ENCODE measurements at places on chromosomes 6 and 20. TPM values are rescaled to one million over a fixed set of nuclear protein-coding genes. Genes with fewer than 3 reads are reported as not detected.

The BPIFB1 gene
- total RNA-seq: 0.20 TPM

The ZNF311 gene
- total RNA-seq: 1.1 TPM

The UFL1 gene
- 21.5 TPM for total RNA-seq

The SESN1 gene
- total RNA-seq: 20.7 TPM

The HLA-DRB5 gene
- 4.8 TPM for total RNA-seq

The SLC17A1 gene
- total RNA-seq: not detected

The CD83 gene
- total RNA-seq: 2.8 TPM

- H3K27ac ChIP-seq: no peak overlapping the region
- H3K4me3 ChIP-seq: no peak overlapping the region
- no peaks in the 10 kb centered on the region for H3K27me3 ChIP-seq
- H3K36me3 ChIP-seq: no peaks in the 10 kb centered on the region
- no peak for DNase-seq
These were observed 746.8 kb downstream of the HDGFL1 start for GRCh38 chr6:23316131-23316530.

DNA sequence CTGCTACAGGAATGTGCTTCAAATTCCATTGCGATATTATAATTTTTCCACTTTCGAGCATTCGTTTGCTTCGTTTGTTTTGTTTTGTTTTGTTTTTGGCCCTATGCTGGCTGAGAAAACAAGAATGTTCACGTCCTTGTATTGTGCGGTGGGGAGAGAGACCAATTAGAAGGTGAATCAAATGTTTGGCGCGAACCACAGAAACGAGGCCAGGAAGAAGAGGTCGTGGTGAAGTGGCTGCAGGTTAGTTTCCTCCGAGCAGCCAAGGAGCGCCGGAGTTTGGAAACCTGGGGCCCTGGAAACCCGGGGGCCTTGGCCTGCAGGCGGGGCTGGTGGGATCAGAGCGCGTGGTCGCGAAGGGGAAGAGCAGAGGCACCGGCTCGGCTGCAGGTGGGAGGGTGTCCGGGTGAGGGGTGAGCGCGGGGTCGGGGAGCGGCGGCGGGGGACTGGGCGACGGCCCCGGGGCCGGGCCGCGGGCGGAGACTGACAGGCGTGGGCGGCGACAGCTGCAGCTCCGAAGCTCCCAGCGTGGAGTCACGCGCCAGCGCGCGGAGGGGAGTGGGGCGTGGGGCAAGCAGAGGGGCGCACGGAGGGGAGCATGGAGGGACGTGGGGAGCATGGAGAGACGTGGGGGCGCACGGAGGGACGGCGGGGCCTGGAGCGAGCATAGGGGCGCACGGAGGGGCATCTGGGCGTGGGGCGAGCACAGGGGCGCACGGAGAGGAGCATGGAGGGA is 141.5 kb upstream of the PDE10A start:
- peaks cover 14% of the 10 kb centered on the region for H3K27me3 ChIP-seq
- DNase-seq: no peak
- no peak overlapping the region for H3K27ac ChIP-seq
- no peaks in the 10 kb centered on the region for H3K36me3 ChIP-seq

DNA sequence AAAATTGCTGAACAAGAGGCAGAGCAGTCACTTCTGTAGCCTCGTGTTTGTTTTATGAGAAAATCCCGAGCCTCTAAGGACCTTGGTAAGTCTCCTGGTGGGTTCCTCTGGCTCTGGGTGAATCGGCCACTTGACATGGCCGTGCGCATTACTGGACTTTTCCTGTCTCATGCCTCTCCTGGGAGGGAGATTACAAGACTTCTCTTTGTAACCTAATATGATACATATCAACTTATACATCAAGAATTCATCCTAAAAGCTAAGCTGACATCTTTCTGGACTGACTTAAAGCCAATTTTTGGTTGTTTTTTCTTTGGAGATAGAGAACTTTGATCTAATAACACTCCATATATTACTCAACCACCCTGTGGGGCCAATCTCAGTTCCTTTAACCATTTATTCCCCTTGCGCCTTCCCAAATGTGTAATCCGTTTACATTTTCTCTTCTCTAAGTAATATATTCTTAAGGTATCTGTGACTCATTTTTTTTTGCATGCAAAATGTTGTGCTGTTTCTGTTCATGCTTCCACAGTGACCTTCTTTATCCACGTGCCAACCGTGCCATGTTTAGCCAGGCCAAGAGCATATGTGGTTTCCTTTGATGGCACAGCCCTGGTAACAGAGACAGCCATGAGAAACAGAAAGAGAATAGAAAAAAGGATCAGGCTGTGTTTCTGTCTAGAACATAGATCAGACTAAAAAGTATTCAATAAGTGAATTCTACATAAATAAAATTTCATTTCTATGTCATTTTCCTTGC is 47.5 kb upstream of the JAG1 start:
- peaks cover 8% of the 10 kb centered on the region for H3K4me1 ChIP-seq
- peak overlapping the region; percentile 21 for H3K27ac ChIP-seq
- H3K4me3 ChIP-seq: no peak overlapping the region
- H3K36me3 ChIP-seq: no peaks in the 10 kb centered on the region
- H3K27me3 ChIP-seq: no peaks in the 10 kb centered on the region
- DNase-seq: no peak

DNA sequence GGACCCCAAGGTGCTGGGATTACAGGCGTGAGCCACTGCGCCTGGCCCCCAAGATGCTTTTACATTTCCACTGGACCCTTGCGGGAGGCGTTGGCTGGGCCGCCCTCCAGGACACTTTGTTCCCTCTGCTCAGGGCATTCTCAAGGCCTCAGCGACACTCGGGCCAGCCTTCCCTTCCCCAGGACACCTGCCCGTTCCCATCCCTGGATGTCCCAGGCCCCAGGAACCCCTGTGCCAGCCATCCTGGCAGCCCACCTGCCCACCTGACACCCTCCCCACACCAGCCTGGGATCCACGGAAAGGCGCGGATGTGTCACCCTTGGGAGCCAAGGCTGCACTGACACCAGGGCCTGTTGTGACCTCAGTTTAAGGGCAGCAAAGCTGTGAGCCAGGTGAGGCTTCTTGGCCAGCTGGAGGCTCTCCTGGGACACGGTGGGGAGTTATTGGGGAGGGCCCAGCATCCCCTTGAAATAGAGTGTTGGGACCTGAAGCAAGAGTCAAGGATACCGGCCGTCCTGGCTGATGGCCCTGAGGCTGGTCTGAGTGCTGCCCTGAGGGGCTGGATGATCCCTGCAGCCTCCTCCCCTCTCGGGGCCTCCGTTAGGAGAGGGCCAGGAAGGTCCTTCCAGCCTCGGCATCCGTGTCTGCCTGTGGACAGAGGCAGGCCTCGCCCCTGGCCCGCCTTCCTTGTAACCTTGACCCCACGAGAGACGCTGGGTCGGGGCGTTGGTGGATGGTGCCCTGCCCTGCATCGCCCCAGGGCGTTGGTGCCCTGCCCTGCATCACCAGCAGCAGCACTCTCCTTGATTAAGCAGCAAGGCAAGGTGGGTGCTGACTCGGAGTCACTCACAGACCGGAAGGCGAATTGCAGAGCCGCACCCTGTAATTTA is 84.2 kb upstream of the BHLHE23 start:
- no peaks in the 10 kb centered on the region for H3K4me1 ChIP-seq
- H3K27ac ChIP-seq: no peak overlapping the region
- no peak for DNase-seq
- H3K27me3 ChIP-seq: no peaks in the 10 kb centered on the region
- H3K4me3 ChIP-seq: no peak overlapping the region

DNA sequence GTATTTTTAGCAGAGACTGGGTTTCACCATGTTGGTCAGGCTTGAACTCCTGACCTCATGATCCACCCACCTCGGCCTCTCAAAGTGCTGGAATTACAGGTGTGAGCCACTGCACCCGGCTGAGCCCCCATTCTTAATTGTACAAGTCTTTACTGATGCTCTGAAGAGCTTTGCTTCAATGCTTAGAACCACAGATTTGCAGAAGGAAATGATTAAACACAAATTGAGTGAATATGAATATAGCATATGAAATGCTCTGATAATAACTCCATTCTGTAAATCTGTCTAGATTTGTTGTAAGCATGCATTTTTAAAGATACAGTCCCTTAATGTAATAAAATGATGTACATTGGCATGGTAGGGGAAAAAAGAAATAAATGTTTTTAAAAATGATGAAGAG is 4.3 kb upstream of the MCM3 start:
- DNase-seq: no peak
- no peak overlapping the region for H3K4me3 ChIP-seq
- H3K4me1 ChIP-seq: peaks cover under 1% of the 10 kb centered on the region
- H3K27ac ChIP-seq: no peak overlapping the region

GRCh38 chr20:51318058-51318949 is 224.2 kb downstream of the NFATC2 start:
- H3K4me3 ChIP-seq: no peak overlapping the region
- H3K27ac ChIP-seq: no peak overlapping the region
- H3K36me3 ChIP-seq: no peaks in the 10 kb centered on the region
- no peaks in the 10 kb centered on the region for H3K4me1 ChIP-seq

GRCh38 chr20:58941471-58941870 is 39.6 kb upstream of the NELFCD start:
- H3K36me3 ChIP-seq: no peaks in the 10 kb centered on the region
- H3K4me1 ChIP-seq: no peaks in the 10 kb centered on the region
- H3K27me3 ChIP-seq: no peaks in the 10 kb centered on the region

GRCh38 chr6:159989492-159990480 is 20.9 kb downstream of the IGF2R start:
- no peak for DNase-seq
- H3K4me3 ChIP-seq: no peak overlapping the region
- H3K36me3 ChIP-seq: no peaks in the 10 kb centered on the region
- peaks cover 8% of the 10 kb centered on the region for H3K4me1 ChIP-seq
- H3K27me3 ChIP-seq: no peaks in the 10 kb centered on the region

GRCh38 chr6:16109659-16110305 is 19.1 kb upstream of the MYLIP start:
- no peak overlapping the region for H3K27ac ChIP-seq
- no peak for DNase-seq
- H3K36me3 ChIP-seq: no peaks in the 10 kb centered on the region
- no peaks in the 10 kb centered on the region for H3K27me3 ChIP-seq
- no peak overlapping the region for H3K4me3 ChIP-seq
- peaks cover 3% of the 10 kb centered on the region for H3K4me1 ChIP-seq

GRCh38 chr20:13229538-13229937 is 8.5 kb downstream of the ISM1 start:
- no peaks in the 10 kb centered on the region for H3K27me3 ChIP-seq
- H3K27ac ChIP-seq: no peak overlapping the region
- H3K4me1 ChIP-seq: no peaks in the 10 kb centered on the region
- H3K4me3 ChIP-seq: no peak overlapping the region
- no peaks in the 10 kb centered on the region for H3K36me3 ChIP-seq
- DNase-seq: no peak

GRCh38 chr6:107822176-107823046 is 1.7 kb downstream of the SCML4 start:
- no peaks in the 10 kb centered on the region for H3K27me3 ChIP-seq
- DNase-seq: no peak
- no peaks in the 10 kb centered on the region for H3K4me1 ChIP-seq
- H3K27ac ChIP-seq: no peak overlapping the region
- H3K4me3 ChIP-seq: no peak overlapping the region
- H3K36me3 ChIP-seq: no peaks in the 10 kb centered on the region

DNA sequence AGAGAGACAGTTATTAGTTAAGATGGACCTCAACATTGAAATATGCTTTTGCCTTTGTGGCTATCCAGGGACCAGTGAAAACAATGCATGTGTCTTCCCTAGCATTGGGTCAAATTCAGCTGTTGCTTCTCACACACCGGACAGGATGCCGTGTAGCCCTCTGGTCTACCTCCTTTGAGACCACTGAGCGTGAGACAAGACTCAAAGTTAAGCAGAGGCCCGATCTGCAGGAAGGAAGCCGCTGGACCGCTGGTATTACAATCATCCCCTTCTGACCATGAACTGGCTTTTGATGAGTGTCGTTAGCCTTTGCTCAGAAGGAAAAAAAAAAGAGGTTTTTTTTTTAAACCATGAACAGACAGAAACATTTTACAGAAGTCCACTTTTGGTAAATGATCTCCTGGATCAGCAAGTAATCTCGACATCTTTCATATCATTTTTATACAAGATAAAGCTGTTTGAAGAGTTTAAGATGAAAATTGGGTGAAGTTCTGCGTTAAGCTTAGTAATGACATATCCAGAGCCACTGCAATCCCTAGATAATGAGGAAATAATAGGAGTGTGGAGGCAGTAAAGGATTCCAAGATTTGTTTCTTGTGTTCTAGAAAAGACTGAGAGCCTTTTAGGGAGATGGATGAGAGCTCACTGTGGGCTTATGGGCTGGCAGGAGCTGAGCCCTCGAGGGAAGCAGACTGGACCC is 622.8 kb downstream of the QKI start:
- H3K36me3 ChIP-seq: no peaks in the 10 kb centered on the region
- H3K27me3 ChIP-seq: no peaks in the 10 kb centered on the region
- H3K4me1 ChIP-seq: no peaks in the 10 kb centered on the region
- no peak overlapping the region for H3K27ac ChIP-seq
- DNase-seq: no peak

- no peaks in the 10 kb centered on the region for H3K4me1 ChIP-seq
- DNase-seq: no peak
- no peak overlapping the region for H3K27ac ChIP-seq
- no peaks in the 10 kb centered on the region for H3K27me3 ChIP-seq
- no peak overlapping the region for H3K4me3 ChIP-seq
- H3K36me3 ChIP-seq: no peaks in the 10 kb centered on the region
These were observed 62.0 kb upstream of the SMIM29 start for GRCh38 chr6:34310817-34311216.

GRCh38 chr20:10557685-10558084 is 116.1 kb downstream of the JAG1 start:
- no peaks in the 10 kb centered on the region for H3K4me1 ChIP-seq
- no peak overlapping the region for H3K4me3 ChIP-seq
- H3K27me3 ChIP-seq: no peaks in the 10 kb centered on the region

GRCh38 chr20:1119128-1119505 is 715 bp downstream of the PSMF1 start:
- DNase-seq: no peak
- H3K27me3 ChIP-seq: no peaks in the 10 kb centered on the region
- peak overlapping the region; percentile 94 for H3K4me3 ChIP-seq
- H3K27ac ChIP-seq: peak overlapping the region; percentile 74

- no peaks in the 10 kb centered on the region for H3K27me3 ChIP-seq
- no peak overlapping the region for H3K4me3 ChIP-seq
- no peak for DNase-seq
- no peak overlapping the region for H3K27ac ChIP-seq
- no peaks in the 10 kb centered on the region for H3K36me3 ChIP-seq
- H3K4me1 ChIP-seq: no peaks in the 10 kb centered on the region
These were observed 61.2 kb downstream of the SOD2 start for GRCh38 chr6:159631886-159632285.

GRCh38 chr6:112680091-112680490 is 333.0 kb downstream of the RFPL4B start:
- no peak for DNase-seq
- no peaks in the 10 kb centered on the region for H3K4me1 ChIP-seq
- no peaks in the 10 kb centered on the region for H3K27me3 ChIP-seq
- H3K4me3 ChIP-seq: no peak overlapping the region
- no peak overlapping the region for H3K27ac ChIP-seq

DNA sequence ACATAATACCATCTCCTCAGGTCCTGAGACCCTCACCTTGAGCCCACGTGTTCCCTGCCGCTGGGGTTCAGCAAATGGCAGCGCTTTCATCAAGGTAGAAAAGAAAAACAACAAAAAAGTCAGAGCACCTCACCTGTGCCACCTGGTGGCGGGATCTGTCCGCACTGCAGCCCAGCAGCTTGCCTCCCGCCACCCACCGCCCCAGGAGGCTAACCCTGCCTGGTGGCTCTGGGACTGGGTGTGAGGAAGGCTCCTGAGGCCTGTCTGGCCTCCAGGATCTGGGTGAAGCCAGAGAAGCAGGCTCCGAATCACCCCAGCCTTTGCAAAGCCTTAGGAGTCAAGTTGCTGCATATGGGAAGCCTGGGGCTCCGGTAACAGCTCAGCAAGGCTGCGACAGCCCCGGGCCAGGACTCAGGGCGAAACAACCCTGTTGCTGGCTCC is 270.8 kb downstream of the BMP7 start:
- H3K27ac ChIP-seq: no peak overlapping the region
- no peaks in the 10 kb centered on the region for H3K27me3 ChIP-seq
- DNase-seq: no peak
- no peaks in the 10 kb centered on the region for H3K4me1 ChIP-seq
- H3K4me3 ChIP-seq: no peak overlapping the region

Data from colonic mucosa (tissue), 4 donors.